HT1080 (cell line): ENCODE measurements at places on chromosomes 12 and 14. TPM values are rescaled to one million over a fixed set of nuclear protein-coding genes. Genes with fewer than 3 reads are reported as not detected.

The FOXG1 gene
- total RNA-seq, result not detected in 2 replicates

The GLS2 gene
- total RNA-seq, result not detected in 2 replicates

The RPGRIP1 gene
- not detected in 2 replicates for total RNA-seq

The NRXN3 gene
- total RNA-seq, result 0.67 and 1.2 TPM in 2 replicates

The AVPR1A gene
- total RNA-seq, result not detected in 2 replicates

The METTL1 gene
- total RNA-seq, result 26.9 and 31.6 TPM in 2 replicates

The SLC24A4 gene
- total RNA-seq, result 0.03 TPM in 1 of 2 replicates, not detected in the other

The ACSM4 gene
- not detected in 2 replicates for total RNA-seq
